ENCODE measurements at places on chromosomes 5 and 9. TPM values are rescaled to one million over a fixed set of nuclear protein-coding genes. Genes with fewer than 3 reads are reported as not detected.

Gene CCDC180
- 8.5 TPM for total RNA-seq

Gene PPWD1
- 21.0 TPM for total RNA-seq

Gene NR6A1
- 0.39 TPM for total RNA-seq

Gene IRGM
- not detected for total RNA-seq

Gene IL5
- total RNA-seq = not detected

Gene IFNK
- total RNA-seq = not detected

Gene SLC6A18
- not detected for total RNA-seq

DNA sequence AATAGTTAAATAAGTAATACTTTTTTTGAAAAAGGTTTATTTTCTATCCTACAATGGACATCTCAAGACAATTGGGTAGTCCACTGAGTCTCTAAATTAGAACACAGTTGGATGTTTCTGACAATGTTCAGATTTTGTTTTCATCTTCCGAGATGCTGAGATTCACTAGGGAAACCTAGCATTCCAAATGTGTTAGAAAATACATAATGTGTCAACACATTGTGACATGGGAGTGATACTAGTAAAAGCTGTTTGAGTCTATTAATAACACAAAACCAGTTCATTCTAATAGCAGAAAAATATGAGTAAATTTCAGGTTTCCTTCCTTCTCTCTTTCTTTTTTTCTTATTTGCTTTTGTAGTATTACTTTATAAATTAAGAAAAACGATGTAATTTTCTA, 68.2 kb upstream of the CDH10 start:
- no peaks in the 10 kb centered on the region for H3K27me3 ChIP-seq
- no peaks in the 10 kb centered on the region for H3K4me1 ChIP-seq
- no peak for DNase-seq
- no peak overlapping the region for H3K27ac ChIP-seq
- H3K36me3 ChIP-seq = no peaks in the 10 kb centered on the region

DNA sequence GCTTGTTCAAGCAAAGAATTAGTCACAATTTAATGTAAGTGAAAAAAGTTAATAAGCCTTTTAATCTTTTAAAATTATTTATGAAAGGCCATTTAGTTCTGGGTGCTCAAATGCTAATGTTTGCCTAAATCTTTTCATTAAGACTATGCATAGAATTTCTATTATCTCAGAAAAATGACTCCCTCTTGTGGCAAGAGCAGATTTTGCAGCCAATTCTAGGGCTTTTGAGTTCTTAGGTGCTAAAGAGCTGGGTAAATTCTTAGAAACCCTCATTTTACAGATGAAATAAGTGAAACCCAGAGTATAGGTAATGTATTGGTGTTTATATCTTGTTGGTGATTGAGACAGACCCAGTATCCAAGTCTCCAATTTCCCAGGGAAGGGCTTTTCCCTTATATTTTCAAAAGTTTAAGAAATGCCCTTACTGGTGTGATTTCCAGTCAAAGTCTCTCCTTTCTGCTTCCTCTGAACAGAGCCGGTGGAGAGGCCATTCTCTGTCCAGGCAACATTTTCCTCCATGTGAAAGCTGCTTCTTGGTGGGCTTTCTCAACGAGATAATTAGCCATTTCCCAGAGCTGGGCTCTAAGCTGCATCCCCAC, 24.1 kb upstream of the PCSK5 start:
- H3K36me3 ChIP-seq = no peaks in the 10 kb centered on the region
- no peak overlapping the region for H3K4me3 ChIP-seq
- peaks cover 14% of the 10 kb centered on the region for H3K27me3 ChIP-seq
- no peak overlapping the region for H3K27ac ChIP-seq
- DNase-seq = no peak

GRCh38 chr9:31608416-31608815, 776.0 kb upstream of the ACO1 start:
- no peaks in the 10 kb centered on the region for H3K27me3 ChIP-seq
- H3K36me3 ChIP-seq = no peaks in the 10 kb centered on the region
- H3K4me3 ChIP-seq = no peak overlapping the region
- no peak for DNase-seq
- peak overlapping the region; percentile 37 for H3K27ac ChIP-seq

DNA sequence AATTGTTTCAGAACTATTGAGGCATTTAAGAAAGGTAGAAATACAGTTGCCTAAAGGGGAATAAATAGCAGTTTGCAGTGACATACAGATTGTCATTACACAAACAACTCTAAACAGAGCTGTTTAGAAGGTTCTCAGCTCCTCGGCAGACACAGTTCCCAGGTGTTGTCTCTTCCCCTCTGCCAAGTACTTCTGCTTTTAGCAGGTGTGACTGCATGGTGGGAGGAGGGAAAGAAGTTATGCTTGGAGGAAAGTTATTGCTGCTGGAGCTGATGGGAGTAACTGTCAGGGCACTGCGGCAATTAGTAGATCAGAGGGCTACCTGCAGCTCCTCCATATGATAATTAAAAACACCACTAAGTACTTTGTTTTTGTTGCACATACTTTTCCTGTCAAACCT, 14.5 kb downstream of the EDIL3 start:
- H3K27ac ChIP-seq = peak overlapping the region; percentile 67
- DNase-seq = no peak
- peaks cover 15% of the 10 kb centered on the region for H3K36me3 ChIP-seq
- H3K4me3 ChIP-seq = no peak overlapping the region
- peaks cover 92% of the 10 kb centered on the region for H3K4me1 ChIP-seq

- DNase-seq = no peak
- H3K4me1 ChIP-seq = no peaks in the 10 kb centered on the region
- no peaks in the 10 kb centered on the region for H3K27me3 ChIP-seq
- no peak overlapping the region for H3K27ac ChIP-seq
These were observed 316.1 kb downstream of the DMRT2 start for GRCh38 chr9:1366276-1366675.

- H3K4me1 ChIP-seq = no peaks in the 10 kb centered on the region
- no peak overlapping the region for H3K4me3 ChIP-seq
- DNase-seq = no peak
- no peak overlapping the region for H3K27ac ChIP-seq
- H3K36me3 ChIP-seq = peaks cover 9% of the 10 kb centered on the region
These were observed 10.1 kb downstream of the ABCA2 start for GRCh38 chr9:137017791-137018497.

DNA sequence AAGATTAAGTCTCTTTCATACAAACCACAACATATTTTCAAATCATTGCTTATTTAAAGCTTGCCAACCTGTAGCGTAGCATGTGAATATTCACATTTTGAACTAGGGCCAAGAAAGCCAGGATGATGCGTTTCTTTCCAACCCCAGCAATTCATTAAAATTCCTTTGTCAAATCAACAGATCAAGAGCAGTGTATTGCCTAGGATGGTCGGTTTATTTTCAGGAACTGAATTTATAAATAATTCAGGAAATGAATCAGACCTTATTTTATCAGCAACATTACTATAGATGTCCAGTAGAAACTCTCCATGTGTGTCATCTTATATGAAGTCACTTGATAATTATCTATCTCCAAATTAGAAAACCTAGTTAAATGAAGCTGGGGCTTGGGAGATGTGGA, 13.2 kb upstream of the AUH start:
- H3K4me3 ChIP-seq = no peak overlapping the region
- no peaks in the 10 kb centered on the region for H3K27me3 ChIP-seq
- no peak for DNase-seq
- no peaks in the 10 kb centered on the region for H3K36me3 ChIP-seq
- peaks cover 24% of the 10 kb centered on the region for H3K4me1 ChIP-seq

DNA sequence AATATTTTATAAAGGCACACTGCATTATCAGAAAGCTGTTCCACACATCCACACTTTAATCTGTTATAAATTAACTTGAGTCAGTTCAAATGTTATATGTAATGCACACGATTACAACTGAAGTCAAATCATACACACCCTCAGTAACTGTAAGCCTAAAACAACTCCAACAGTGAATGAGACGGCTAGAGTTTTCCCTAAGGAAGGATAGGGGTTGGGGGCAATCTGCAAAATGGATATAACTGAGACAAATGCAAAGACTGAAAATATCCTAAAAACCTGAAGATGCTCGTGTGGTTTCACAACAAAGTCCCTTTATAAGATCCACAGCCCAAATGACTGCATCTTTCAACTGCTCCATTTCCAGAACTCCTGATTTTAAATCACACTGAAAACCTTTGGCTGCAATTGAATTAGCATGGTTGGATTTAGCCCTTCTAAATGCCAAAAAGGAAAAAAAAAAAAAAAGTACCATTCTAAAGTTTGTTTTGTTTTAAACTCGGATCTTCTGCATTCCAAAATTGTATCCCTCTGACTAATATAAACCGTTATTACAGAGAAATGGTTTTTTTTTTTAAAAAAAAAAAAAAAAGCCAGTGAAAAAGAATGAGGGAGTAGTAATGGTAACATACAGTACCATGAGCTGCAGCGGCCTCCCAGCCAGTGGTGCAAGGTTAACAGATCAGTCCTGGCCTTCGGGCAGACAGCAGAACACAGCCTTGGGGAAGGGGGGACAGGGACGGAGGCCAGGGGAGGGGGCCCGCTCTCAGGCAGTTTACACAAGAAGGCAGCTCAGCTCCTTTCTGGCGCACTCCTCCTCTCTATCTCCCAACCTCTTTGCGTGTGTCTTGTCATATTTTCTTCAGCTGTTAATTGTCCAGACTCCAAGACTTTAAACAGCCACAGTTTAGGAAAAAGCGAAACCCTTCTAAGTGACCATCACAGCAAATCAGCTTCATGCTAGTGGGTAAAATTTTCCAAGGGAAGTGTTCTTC, 166.1 kb downstream of the BNC2 start:
- H3K27ac ChIP-seq = peak overlapping the region; percentile 99
- no peak for DNase-seq
- H3K4me1 ChIP-seq = peaks cover 67% of the 10 kb centered on the region
- H3K36me3 ChIP-seq = no peaks in the 10 kb centered on the region

- no peak overlapping the region for H3K4me3 ChIP-seq
- H3K4me1 ChIP-seq = peaks cover 8% of the 10 kb centered on the region
- no peaks in the 10 kb centered on the region for H3K36me3 ChIP-seq
- no peaks in the 10 kb centered on the region for H3K27me3 ChIP-seq
- DNase-seq = no peak
These were observed 357.8 kb downstream of the TMEM167A start for GRCh38 chr5:82719368-82719767.

DNA sequence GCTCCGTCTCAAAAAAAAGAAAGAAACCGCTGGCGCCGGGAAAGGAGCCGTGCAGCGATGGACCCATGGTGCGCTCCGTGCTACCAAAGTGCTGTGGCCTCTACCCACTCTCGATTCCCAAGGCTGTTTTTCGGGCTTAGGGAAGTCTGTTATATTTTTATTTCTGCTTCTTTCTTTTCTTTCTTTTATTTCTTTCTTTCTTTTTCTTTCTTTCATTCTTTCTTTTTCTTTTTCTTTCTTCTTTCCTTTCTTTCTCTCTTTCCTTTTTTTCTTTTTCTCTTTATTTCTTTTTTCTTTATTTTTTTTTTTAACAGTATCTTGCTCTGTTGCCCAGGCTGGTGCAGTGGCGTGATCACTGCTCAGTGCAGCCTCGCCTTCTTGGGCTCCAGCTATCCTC, 87.5 kb downstream of the ANXA2R start:
- peaks cover 10% of the 10 kb centered on the region for H3K4me1 ChIP-seq
- H3K27ac ChIP-seq = no peak overlapping the region
- H3K36me3 ChIP-seq = peaks cover 2% of the 10 kb centered on the region
- no peaks in the 10 kb centered on the region for H3K27me3 ChIP-seq
- DNase-seq = no peak

- no peaks in the 10 kb centered on the region for H3K4me1 ChIP-seq
- H3K27me3 ChIP-seq = peaks cover 4% of the 10 kb centered on the region
- no peaks in the 10 kb centered on the region for H3K36me3 ChIP-seq
These were observed 7.0 kb upstream of the CD74 start for GRCh38 chr5:150419630-150420270.

DNA sequence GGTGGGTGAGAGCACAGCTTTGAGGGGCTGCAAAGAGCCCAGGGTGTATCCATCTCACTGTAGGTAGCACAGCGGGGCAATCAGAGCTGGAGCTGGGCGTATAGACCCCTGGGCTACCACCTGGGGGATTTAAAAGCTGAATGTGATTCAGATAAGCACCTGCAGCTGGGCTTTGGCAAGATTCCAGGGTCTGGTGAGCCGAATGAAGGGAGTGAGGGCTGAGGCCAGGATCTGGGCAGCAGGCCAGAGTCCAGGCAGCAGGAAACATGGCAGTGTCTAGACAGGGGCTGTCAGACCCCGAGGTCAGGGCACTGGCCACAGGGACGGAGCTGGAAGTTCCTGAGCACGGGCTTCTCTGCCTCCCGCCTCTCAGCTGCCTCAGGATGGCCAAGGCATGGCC, 8.7 kb downstream of the ASS1 start:
- H3K27ac ChIP-seq = peak overlapping the region; percentile 0
- H3K4me3 ChIP-seq = no peak overlapping the region
- H3K27me3 ChIP-seq = no peaks in the 10 kb centered on the region
- no peak for DNase-seq
- peaks cover 2% of the 10 kb centered on the region for H3K36me3 ChIP-seq
- H3K4me1 ChIP-seq = peaks cover 56% of the 10 kb centered on the region

DNA sequence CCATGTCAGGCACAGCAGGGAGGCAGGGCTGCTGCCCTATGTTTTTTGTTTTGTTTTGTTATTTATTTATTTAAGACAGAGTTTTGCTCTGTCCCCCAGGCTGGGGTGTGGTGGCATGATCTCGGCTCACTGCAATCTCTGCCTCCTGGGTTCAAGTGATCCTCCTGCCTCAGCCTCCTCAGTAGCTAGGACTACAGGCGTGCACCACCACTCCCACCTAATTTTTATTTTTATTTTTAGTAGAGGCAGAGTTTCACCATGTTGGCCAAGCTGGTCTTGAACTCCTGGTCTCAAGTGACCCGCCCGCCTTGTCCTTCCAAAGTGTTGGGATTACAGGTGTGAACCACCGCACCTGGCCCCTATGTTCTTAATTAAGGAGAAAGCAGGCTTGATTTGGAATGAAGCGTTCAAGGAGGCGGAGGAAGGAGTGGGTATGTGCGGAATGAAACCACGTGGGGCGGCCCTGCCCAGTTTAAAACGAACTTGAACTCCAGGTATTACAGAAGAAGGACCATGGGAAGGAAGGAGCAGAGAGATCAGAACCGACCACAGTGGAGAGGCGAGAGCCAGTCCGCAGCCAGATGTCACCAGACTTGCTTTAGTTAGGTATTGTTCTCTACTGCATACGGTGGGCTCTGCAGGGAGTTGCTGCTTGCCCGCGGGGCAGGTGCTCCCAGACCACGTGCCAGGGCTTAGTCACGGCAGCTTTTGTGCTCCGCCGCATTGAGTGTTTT, 34.9 kb upstream of the EPB41L4B start:
- no peaks in the 10 kb centered on the region for H3K4me1 ChIP-seq
- peaks cover 11% of the 10 kb centered on the region for H3K27me3 ChIP-seq
- no peak overlapping the region for H3K4me3 ChIP-seq
- H3K27ac ChIP-seq = no peak overlapping the region

DNA sequence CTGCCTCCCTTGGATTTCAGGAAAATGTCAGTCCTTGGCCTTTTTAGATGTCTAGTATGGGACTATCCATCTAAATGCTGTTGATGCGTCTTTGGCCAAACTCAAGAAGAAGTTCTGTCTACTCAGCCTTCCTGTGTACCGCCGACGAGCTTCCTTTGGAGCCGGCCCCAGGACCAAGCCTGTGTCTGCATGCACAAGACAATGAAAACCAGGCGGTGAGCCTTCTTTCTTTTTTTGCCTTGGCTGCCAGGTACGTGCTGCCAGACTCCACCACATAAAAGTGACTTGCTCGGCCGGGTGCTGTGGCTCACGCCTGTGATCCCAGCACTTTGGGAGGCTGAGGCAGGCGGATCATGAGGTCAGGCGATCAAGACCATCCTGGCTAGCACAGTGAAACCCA, 6.0 kb upstream of the NEURL1B start:
- H3K36me3 ChIP-seq = no peaks in the 10 kb centered on the region
- no peak overlapping the region for H3K27ac ChIP-seq
- no peaks in the 10 kb centered on the region for H3K4me1 ChIP-seq
- DNase-seq = no peak
- H3K27me3 ChIP-seq = peaks cover 10% of the 10 kb centered on the region

GRCh38 chr5:173944511-173944910, 44.5 kb upstream of the C5orf47 start:
- no peaks in the 10 kb centered on the region for H3K27me3 ChIP-seq
- peaks cover 23% of the 10 kb centered on the region for H3K4me1 ChIP-seq
- H3K36me3 ChIP-seq = peaks cover 32% of the 10 kb centered on the region
- no peak overlapping the region for H3K4me3 ChIP-seq
- DNase-seq = no peak
